BE2C (cell line): ENCODE measurements at places on chromosomes 2 and 18.

DNA sequence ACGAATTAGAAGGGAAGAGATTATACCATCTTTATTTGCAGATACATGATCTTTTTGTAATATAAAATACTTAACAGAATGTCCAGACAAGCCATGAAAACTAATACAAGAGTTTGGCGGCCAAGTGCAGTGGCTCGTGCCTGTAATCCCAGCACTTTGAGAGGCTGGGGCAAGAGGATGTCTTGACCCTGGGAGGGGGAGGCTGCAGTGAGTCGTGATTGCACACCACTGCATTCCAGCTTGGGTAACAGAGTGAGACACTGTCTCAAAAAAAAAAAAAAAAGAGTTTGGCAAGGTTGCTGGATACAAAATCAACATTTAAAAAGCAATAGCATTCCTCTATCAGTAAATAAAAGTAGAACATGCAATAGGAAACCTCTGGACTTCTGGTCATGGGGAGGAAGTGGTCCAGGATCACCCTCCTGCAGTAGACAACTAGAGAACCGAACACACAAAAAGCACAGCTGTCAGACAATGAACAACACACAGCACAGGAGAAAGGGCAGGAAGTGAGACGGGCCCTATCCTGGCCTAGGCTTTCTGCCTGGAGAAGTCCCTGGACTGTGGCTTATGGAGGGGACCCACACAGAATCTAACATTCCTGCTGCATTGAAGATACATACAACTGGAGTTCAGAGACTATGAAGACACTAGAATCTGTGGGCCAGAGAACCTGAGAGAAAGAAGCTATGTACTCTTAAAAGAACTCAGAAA, 118.9 kb upstream of the ARL4C start:
- no peak for DNase-seq

GRCh38 chr2:78281164-78281563, 744.3 kb upstream of the REG3G start:
- no peak for DNase-seq

DNA sequence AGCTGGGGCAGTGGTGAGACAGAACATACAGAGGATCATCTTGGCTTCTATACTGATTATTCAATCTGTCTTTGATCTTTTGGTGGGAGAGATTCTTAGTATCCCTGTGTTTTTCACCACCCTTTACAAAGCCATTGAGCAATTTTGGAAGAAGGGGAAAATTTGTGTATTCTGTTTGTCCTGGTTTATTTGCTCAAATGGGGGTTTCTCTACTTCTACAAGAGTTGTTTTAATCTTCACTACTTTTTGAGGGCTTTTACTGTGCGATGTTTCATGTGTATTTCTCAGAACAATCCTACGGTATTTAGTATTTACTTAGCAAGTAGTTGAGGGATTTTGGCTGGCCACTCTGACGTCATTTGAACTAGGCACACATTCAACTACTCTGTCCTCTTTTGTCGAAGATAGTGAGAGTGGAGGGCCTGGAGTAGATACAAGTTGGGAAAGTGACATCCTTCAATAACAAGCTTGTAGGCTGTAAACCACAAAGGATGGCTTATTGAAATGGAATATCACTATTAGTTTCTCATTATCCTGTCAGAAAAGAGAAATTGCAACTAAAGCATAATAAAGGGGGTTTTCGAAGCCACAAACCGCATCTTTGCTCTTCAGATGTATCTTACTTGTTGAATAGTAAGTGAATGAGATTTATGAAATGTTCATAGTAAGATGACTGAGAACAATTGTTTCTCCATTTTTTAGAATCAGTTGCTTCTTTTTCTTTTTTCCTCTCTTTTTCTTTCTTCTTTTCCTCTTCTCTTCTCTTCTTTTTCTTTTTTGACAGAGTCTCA, 24.8 kb downstream of the FMNL2 start:
- DNase-seq, result no peak

GRCh38 chr2:26776195-26776800, 9.6 kb upstream of the CENPA start:
- no peak for DNase-seq

- no peak for DNase-seq
Observed at GRCh38 chr18:52451851-52452250, 111.9 kb downstream of the DCC start.

DNA sequence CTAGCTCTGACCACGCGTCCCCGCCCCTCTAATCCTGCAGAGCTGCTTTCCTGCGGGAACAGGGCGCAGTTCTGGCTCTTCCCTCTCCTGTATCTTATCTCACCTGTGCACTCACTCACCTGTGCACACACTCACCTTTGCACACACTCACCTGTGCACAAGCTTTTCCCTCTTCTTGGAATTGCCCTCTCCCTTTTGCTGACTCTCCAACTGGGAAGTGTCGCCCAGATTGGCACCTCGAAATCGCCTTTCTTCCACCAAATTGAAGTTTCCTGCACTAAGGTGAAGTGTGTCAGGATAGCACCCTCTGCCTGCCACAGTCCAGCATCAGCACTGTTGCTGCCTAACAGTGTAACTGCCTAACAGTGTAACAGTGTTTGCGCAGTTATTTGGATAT, 566 bp upstream of the CMPK2 start:
- peak; percentile 33 for DNase-seq

- no peak for DNase-seq
Observed at GRCh38 chr2:237594514-237594871, 4.0 kb upstream of the RAB17 start.

DNA sequence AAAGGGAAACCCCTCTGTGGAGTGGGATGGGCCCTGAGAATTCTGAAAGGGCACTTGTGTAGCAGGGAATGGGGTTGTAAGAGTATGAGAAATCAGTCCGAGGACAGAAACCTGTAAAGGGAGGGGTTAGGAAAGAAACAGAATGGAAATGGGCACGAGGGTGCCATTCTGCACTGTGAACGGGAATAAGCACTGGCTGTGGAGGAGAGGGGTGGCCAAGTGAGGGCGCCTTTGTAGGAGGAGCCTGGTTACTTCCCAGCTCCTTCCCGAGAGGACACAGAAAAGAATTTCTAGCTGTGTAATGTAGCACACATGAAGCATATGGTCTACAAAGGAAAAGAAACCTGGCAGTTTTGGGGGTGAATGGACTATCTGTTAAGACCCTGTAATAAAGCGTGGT, 53.4 kb downstream of the POLR1A start:
- no peak for DNase-seq

DNA sequence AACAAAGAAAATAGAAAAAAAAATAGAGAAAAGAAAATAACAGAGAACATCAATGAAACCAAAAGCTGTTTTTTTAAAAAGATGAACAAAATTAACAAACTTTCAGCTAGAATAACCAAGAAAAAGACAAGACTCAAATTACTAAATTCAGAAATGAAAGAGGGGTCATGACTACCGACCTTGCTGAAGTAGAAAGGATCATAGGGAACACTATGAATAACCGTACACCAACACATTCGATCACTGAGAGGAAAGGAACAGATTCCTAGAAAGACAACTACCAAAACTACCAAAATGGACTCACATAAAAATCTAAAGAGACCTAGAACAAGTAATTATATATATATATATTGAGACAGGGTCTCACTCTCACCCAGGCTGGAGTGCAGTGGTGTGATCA, 37.4 kb upstream of the DTNB start:
- no peak for DNase-seq

DNA sequence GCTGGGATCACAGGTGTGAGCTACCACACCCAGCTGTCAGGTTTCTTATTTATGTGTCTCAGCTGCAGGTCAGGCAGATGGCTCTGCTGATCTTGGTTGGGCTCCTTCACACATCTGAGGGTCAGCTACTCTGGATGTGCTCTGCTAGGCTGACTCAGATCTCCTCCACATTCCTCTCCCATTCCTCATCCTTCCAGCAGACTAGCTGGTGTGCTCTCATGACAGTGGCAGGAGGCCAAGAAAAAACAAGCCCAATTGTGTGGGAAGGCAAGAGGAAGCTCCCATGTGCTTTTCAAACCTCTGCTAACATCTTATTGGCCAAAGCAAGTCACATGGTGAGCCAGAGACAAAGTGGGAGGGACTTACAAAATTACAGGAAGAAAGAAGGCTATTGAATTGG, 11.7 kb upstream of the MSH6 start:
- DNase-seq, result peak; percentile 44
